ENCODE measurements at places on chromosomes 6 and 20. TPM values are rescaled to one million over a fixed set of nuclear protein-coding genes. Genes with fewer than 3 reads are reported as not detected.

The SLC17A1 gene
- not detected for total RNA-seq

The MRAP2 gene
- 7.7 TPM for total RNA-seq

DNA sequence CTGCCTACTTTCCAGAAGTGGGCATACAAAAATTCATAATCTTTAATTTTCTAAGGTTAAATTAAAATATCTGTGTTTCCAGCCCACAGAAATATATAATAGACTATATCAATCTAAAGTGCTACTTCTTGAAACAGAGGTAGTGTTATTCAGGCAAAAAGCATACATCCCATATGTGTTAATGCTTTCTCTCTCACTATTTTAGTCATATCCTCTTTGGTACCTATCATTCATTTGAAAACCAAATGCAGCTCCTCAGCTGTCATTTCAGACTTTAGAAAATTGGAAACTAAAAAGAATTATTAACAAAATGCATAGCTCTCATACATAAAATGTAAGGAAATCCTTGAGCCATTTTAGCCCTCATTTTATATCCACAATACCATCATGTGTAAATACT lies 925 bp downstream of the FHL5 start:
- no peak for DNase-seq

DNA sequence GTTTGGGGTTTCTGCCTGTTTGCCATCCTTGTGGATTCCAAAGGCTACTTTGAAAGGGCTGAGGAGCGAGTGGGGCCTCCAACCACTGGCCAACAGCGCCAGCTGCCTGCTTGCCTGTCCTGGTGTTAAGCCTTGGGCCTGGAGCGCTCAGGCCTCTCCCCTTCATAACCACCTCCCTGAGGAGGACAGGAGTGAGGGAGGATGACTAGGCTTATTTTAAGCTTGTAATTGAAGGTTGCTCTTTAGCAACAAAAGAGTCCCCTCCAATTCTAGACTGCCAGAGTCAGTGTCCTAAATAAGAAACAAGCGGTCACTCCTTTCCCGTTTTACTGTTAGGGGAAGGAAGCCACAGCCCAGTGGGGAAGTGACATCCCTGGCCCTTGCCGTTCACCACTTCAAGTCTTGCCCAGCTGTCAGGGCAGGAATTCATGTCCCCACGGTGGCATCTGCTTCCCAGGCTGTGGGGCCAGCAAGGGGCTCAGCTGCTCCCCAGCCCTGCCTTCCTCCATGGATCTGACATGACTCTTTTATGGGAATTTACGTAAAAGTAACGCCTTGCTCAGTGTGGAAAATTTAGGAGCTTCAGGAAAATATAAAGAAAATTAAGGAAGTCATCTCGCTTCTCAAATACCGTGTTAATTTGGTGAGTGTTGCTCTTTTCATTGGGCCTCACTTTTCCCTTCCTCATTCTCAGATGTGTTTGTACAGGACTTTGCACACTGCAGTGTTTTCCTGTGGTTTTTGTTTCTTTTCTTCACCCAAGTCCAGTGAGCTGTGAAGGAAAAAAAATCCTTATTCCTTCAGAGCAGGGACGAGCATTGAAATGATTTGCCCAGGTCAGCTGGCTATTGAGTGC lies 57.8 kb downstream of the SSR1 start:
- no peak for DNase-seq

GRCh38 chr20:37223053-37223452 lies 38.6 kb downstream of the GHRH start:
- DNase-seq = no peak

Data from frontal cortex (tissue), 4 donors.